Stimulated activated CD4-positive, alpha-beta T cell treated with anti-CD3 and anti-CD28 coated beads, Interleukin-1b, Interleukin-23, amount 100 ng/mL, for 1 hour (primary cell): ENCODE measurements at places on chromosomes 2 and 18.

GRCh38 chr2:134586326-134586965, 132.4 kb downstream of the TMEM163 start:
- no peak for DNase-seq

- DNase-seq, result no peak
Measured at GRCh38 chr2:70510313-70510712, 43.3 kb downstream of the TGFA start.

DNA sequence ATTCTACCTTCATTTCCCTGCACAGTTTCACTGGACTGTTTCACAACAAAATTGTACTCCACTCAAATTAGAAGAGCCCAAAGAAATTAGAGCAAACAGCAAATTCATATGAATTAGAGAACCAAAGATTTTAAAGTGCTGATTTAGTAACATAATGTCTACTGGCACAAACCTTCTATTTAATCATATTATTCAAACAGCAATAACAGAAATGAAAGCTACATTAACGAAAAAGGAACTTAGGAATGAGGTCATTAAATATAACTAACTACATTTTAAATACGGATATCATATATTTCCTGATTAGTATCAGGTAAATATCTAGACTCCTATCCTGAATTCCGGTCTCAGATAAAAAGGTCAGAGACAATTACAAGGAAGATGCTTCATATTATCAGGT, 5.1 kb downstream of the C18orf32 start:
- DNase-seq, result no peak

GRCh38 chr18:31977270-31977872, 34.4 kb upstream of the TRAPPC8 start:
- no peak for DNase-seq

DNA sequence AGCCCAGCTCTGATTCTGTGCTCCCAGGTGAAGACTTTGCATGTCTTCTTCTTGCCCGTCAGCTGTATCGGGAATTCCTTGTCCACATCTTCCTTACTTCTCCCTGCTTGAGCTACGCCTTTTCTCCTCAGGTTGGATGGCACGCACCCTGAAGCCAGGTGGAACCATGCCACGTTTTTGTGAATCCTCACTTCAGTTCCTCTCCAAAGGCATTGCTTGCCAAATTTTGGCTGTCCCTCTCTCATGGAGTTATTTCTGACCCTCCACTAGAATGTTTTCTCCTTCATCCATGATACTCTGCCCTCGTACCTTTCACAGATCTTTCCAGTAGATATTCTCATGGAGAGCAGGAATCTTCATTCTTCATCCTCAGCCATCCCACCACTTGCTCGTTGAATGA, 20.2 kb downstream of the ZCCHC2 start:
- no peak for DNase-seq

DNA sequence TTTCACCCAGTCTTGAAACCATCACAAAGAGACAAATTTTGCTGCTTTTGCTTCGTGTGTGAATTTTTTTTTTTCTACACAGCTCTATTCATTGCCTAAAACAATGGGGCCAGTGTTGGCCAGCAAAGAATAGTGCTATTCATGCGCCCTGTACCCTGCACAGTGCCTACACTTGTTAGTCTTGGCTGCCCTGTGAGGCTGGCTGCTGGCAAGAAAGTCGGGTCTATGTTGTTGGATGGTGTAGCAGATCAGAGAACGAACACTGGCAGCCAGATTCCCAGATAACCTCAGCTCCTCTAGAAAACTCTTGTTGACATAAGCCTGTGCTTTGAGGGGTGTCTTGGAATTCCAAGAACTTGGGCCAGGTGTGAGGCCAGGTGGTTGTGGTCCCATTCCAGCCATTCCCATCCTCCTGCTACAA, 455.7 kb upstream of the TCF4 start:
- no peak for DNase-seq

GRCh38 chr2:68837861-68838341, 33.3 kb downstream of the BMP10 start:
- DNase-seq, result no peak

- DNase-seq, result no peak
Measured at GRCh38 chr18:36203360-36203895, 16.1 kb downstream of the MOCOS start.

DNA sequence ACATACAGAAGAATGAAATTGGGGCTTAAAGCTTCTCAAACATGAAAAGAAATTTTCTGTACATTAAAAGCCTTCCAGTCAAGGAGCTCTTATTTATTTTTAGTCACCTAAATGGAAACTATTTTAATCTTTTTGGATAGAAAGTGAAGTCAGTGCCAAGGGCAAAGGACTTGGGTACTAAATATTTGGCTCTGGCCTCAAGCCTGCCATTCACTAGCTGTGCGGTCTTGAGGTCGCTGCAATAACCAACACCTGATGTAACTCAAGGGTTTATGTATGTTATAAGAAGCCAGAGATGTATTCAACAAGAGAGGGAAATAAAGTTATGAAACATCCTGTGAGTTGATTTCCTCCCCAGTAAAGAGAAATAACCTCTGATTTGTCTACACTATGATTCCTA, 49.5 kb upstream of the LRATD1 start:
- DNase-seq, result no peak

DNA sequence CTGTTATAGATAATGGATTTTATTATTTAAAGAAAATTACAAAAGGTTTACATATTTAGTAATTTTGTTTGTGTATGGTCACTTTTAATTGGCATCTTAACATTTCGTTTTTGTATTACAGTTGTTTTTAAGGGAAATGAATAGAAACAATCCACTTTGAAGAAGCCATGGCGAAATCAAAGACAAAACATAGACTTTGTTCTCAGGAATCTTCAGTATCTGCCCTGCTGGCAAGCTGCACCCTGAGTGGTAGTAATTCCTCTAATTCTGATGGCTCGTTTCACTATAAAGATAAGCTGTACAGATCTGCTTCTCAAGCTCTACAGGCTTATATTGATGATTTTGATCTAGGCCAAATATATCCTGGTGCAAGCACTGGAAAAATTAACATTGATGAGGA, 2.7 kb downstream of the C18orf54 start:
- DNase-seq, result no peak

GRCh38 chr2:19224011-19224410, 134.4 kb downstream of the OSR1 start:
- no peak for DNase-seq

GRCh38 chr2:145861940-145862339, 1342.0 kb upstream of the ZEB2 start:
- DNase-seq, result no peak

- DNase-seq, result no peak
Measured at GRCh38 chr18:55794288-55795052, 206.5 kb upstream of the TCF4 start.

DNA sequence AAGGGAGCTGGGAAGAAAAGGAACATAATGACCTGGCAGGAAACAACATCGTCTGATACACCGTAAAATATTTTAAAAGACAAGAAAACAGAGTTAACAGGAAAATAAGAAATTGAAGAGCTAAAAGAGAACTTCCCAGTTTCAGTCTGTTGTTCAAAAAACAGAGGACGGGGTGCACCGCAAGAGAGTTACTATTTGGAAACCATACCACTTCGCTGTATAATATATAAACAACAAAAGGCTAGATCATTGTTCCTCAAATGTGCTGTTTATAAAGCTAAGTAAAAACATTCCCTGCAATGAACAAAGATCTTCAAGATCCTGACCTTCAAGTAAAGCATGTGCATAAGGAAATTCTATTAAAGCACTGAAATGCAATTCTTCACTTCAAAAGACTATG, 2.1 kb downstream of the PPP3R1 start:
- no peak for DNase-seq

GRCh38 chr2:212770240-212770639, 231.6 kb upstream of the ERBB4 start:
- DNase-seq, result no peak

GRCh38 chr18:8835521-8835953, 130.2 kb downstream of the MTCL1 start:
- no peak for DNase-seq

- DNase-seq, result no peak
Measured at GRCh38 chr18:43277164-43277600, at the start of gene SYT4. SYT4 (minus strand) TSS chr18:43277490; CDS start chr18:43277281, 209 bp downstream.

DNA sequence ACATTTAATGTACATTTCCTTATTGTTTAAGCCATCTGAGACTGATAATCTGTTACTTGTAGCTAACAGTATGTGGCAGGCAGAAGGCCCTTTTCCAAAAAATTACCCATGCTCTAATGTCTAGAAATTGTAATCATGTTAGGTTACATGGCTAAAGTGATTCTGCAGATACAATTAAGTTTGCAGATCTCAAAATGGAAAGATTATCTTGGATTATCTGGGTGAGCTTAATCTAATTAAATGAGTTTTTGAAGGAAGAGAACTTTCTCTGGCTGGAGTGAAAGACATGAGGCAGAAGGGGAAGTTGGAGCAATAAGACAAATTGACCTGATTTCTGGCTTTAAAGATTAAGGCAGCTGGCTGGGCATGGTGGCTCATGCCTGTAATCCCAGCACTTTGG, 76.3 kb downstream of the MBD2 start:
- DNase-seq, result no peak

DNA sequence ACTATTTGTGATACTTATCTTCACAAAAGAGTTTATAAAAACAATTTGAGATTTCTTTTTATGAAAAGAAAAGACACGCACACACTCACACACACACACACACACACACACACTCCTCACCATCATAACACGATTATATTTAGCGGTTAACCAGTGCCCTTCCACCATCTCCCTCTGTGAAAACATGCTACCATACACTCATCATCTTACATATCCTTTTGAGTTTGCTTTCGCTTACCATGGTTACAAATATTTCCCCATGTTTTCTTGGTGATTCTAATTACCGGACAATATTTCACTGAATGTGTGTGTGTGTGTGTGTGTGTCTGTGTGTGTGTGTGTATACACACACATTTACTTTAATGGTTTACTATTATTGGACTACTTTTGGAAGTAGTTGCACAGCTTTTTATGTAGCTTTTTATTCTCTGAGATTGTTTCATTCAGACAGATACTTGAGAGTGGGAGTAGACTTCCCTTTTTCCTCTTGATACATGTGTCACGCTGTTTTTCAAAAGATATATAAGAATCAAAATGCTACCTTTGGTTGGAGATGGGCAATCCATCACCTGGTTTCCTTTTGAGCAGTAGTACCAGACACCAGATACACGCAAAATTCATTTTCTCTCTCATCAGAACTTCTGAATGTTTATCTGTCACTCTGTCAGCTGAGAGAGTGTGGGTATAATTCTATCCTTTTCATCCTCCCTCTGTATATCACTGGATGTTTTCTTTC, 138.1 kb downstream of the SETBP1 start:
- DNase-seq, result no peak

DNA sequence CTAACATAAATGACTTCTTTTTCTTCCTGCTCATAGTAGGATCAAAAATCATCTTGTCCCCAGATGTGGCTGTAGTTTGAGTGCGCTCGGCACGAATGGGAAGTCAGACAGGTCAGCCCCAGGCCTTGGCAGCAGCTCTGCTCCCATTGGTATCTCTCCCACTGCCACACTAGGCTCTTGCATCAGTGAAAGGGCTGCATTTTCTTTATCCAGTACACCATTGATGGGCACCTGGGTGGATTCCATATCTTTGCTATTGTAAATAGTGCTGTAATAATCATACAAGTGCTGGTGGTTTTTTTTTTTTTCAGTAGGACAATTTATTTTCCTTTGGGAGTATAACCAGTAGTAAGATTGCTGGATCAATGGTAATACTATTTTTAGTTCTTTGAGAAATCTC, 865.5 kb downstream of the CCDC85A start:
- no peak for DNase-seq

GRCh38 chr2:241116606-241117560, 14.8 kb upstream of the MTERF4 start:
- DNase-seq, result no peak

DNA sequence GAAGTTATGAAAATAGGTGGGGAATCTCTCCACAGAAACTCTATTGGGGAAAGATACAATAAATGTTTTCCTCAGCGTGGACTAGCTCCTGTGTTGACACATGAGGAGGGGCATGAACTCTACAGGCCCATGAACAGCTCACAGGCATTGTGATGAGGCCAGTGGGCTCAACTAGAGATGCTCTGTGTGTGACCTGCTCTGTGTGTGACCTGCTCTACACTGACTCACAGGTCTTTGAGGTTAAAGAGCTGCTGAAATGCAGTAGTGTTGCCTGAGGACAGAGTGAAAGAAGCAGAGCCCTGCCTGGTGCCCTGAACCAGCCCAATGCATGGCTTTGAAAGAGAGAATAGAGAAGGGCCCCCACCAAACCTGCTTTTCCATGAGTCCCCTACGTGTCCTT, 117.6 kb downstream of the MCFD2 start:
- DNase-seq, result no peak

DNA sequence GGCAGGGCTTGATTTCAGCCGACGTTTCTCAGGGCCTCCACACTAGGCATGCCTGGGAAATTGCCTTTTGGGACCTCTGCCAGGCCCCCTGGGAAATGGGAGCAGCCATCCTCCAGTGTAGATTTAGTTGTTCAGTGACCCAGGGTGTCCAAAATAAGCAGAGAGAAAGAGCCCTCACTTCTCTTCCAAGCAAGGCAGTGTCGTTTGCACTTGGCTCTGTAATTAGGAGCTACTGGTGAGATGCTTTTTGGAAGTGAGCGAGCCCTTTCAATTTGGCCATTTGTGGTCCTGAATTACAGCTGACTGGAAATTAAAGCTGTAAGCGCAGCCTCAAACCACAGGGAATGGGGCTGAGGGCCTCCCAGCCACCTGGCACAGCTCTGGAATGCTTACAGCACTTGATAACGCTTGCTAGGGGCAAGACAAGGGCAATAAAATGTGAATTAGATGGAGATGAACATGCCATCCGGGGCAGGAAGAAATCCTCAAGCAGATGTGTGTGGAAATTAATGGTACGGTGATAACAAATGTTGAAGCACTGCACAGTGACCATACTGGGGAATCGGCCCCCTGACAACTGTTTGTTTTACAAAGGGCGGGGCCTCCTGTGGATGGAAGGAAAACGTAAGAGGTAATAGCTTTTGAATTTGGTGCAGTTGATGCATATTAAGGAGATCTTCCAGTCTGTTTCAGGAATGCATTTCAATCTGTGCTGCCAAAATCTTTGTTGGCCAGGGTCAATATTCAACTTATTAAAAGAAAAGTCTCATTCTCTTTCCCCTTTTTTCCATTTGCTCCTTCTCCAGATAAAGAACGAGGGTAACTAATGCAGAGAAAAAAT, 173.1 kb downstream of the UXS1 start:
- DNase-seq, result no peak

GRCh38 chr2:180208841-180209240, 201.7 kb upstream of the CWC22 start:
- no peak for DNase-seq

- DNase-seq, result no peak
Measured at GRCh38 chr2:39494784-39495251, 57.7 kb upstream of the MAP4K3 start.

- DNase-seq, result no peak
Measured at GRCh38 chr2:201642086-201642578, 1.2 kb downstream of the TMEM237 start.

- no peak for DNase-seq
Measured at GRCh38 chr2:117470311-117471095, 344.0 kb upstream of the DDX18 start.

GRCh38 chr2:86383844-86384243, 46.4 kb upstream of the REEP1 start:
- DNase-seq, result no peak

GRCh38 chr2:220670511-220670910, 901.6 kb downstream of the EPHA4 start:
- DNase-seq, result no peak
